ENCODE measurements at places on chromosomes 16 and 17. TPM values are rescaled to one million over a fixed set of nuclear protein-coding genes. Genes with fewer than 3 reads are reported as not detected.

DNA sequence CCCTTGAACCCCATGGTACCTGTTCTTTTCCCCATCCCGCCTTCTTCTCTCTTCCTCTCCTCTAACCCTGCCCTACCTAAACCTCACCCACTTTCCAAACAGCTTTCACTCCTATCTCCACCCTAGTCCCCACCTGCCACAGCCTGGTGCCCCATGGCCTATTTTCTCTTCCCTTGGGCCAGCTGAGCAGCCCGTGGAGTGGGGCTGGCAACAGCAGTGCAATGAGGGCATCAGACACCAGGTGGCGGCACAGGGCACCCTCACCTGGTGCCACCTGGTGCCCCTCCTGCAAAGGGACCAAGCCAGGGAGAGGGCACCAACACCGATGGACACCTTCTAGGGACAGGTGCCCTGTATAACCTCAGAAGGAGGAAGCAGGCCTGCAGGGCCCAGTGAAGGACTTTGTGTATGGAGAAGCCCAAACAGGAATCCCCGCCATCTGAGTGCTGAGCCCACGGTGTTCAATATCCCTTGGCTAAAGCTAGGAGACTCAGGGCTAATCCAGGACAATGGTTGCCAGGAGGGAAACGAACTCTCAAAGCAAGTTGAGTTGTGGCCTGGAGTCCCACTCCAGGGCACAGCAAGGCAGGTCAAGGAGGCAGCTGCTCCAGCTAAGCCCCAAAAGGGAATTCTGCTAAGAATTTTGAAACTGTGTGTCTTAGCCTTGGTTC lies 4.0 kb upstream of the ABCC3 start:
- DNase-seq: peak; percentile 59

The TBC1D3C gene
- total RNA-seq: 0.22 TPM

The FAM234A gene
- total RNA-seq: 36.4 TPM

- no peak for DNase-seq
Observed at GRCh38 chr17:70049801-70050591, 25.0 kb upstream of the KCNJ16 start.

GRCh38 chr17:39485555-39485954 lies 24.3 kb downstream of the CDK12 start:
- peak; percentile 15 for DNase-seq

- no peak for DNase-seq
Observed at GRCh38 chr17:65433157-65433556, 128.3 kb downstream of the AXIN2 start.

DNA sequence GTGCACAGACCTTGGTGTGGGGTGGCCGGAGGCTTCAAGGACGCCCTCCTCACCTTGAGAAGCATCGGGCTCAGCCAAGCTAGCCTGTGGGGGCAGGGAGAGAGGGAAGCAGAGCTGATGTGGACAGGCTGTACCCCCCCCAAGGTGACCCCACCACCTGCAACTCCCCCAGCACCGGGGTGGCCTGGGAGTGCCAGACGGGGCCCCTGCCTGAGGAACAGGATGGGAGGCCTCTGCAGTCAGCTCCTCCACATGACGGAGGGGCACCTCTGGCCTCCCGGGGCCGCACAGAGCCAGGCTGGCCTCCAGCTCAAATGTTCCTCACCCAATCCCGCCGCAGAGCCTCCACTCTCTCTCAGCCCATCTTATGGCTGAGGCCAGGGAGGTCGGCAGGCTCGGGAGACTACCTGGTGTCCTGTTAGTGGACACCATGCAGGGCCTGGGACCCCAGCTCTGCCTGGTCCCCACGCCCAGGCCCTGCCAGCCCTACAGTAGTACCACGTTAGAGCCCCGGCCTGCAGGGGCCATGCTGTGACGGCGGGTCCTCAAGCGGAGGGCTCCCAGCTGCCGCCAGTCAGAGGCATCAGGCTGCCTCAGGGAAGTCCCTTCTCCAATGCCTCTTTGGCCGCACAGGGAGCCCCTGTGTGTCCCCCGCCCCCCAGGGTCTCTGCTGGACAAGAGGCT lies 19.4 kb upstream of the SLC38A10 start:
- DNase-seq: no peak

DNA sequence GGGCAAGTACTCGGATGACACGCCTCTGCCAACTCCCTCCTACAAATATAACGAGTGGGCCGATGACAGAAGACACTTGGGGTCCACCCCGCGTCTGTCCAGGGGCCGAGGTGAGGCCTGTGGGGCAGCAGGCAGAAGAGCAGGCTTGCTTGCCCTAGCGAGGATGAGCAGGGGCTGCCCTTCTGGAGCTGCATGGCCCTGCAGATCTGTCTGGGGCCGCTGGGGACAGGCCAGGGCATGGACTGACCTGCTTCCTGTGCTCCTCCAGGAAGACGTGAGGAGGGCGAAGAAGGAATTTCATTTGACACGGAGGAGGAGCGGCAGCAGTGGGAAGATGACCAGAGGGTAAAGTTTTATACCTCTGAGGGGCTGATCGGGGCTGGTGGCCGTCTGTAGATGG lies 5.3 kb downstream of the DHX38 start:
- no peak for DNase-seq

DNA sequence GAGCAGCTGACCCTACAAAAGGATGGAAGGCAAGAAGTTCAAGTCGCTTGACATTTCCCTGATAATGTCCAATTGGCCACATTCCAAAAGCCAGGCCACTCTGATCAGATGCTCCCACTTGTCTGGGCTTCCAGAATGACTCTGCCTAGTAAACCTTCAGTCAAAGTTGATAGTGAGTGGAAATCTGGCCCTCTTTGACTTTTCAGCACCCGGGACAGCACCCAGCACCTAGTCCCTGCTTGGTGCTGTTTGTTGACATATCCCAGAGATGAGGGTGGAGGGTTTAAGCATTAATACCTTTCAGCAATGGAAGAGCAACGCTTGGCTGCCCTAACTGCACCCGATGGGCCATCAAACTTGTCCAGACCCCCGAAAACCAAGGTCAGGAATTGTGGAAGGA lies 131.3 kb downstream of the AIPL1 start:
- DNase-seq: no peak

The ZMYND15 gene
- 2.8 TPM for total RNA-seq

- DNase-seq: no peak
Observed at GRCh38 chr16:24540602-24541210, 1.3 kb downstream of the RBBP6 start.

GRCh38 chr17:5299383-5299782 lies 17.3 kb downstream of the RABEP1 start:
- DNase-seq: no peak

DNA sequence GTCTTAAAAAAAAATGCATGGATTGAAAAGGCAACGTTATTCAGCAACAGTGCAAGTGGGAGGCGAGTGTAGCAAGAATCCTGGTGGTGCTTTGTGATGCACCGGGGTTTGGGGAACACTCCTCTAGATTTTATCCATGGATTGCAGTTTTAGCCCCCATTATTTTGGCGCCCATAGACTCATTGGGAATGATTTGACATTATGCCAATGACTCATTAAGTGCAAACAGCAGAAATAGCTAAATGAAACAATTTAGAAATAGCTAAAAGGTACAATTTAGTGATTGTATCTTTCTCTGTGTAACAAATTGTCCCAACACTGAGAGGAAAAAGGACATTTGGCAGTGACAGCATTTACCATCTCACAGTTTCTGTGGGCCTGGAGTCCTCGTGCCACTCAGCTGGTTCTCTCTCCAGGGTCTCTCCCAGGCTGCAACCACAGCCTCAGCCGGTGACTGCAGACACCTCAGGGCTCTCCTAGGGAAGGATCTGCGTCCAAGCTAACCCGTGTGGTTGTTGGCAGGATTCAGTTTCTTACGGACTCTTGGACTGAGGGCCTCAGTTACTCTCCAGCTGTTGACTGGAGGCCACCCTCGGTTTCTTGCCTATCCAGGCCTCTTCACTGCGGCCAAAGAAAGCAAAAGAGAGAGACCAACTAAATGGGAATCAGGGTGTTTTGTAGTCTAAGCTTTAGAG lies 398.7 kb downstream of the SNX29 start:
- DNase-seq: no peak

GRCh38 chr17:57747221-57748017 lies 2.3 kb upstream of the CCDC182 start:
- DNase-seq: peak; percentile 76

- no peak for DNase-seq
Observed at GRCh38 chr16:13995194-13995593, 75.2 kb downstream of the ERCC4 start.

The ATP2C2 gene
- 20.3 TPM for total RNA-seq

The TNFSF13 gene
- 0.71 TPM for total RNA-seq

- no peak for DNase-seq
Observed at GRCh38 chr16:4618645-4619418, 4.1 kb upstream of the UBALD1 start.

The KRTAP2-1 gene
- total RNA-seq: not detected

The P2RX1 gene
- not detected for total RNA-seq

- no peak for DNase-seq
Observed at GRCh38 chr17:31385428-31386285, 5.8 kb upstream of the RAB11FIP4 start.

- DNase-seq: no peak
Observed at GRCh38 chr17:82204831-82205719, 7.6 kb downstream of the CCDC57 start.

The KRTAP9-2 gene
- total RNA-seq: not detected

GRCh38 chr16:89599451-89599858 lies 14.0 kb upstream of the DPEP1 start:
- DNase-seq: peak; percentile 63

DNA sequence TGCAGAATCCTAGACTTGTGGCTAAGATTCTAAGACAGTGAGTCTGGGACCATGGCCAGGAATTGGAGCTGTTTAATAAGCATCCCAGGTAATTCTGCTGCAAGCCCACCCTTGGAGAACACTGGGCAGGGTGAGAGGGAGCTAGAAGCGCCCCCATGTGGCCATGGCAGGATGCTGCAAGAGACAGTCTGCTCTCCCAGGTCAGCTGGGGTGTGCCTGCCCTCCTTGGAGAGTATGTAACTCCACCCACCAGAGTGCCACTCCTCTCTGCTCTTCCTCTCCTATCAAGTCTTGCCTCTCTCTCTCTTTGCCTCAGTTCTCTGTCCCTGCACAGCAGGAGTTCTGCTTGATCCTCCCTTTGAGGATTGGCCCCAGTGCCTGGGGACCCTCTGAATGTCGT lies 14.9 kb downstream of the RCVRN start:
- DNase-seq: peak; percentile 43

- no peak for DNase-seq
Observed at GRCh38 chr17:70235252-70235651, 65.9 kb downstream of the KCNJ2 start.

DNA sequence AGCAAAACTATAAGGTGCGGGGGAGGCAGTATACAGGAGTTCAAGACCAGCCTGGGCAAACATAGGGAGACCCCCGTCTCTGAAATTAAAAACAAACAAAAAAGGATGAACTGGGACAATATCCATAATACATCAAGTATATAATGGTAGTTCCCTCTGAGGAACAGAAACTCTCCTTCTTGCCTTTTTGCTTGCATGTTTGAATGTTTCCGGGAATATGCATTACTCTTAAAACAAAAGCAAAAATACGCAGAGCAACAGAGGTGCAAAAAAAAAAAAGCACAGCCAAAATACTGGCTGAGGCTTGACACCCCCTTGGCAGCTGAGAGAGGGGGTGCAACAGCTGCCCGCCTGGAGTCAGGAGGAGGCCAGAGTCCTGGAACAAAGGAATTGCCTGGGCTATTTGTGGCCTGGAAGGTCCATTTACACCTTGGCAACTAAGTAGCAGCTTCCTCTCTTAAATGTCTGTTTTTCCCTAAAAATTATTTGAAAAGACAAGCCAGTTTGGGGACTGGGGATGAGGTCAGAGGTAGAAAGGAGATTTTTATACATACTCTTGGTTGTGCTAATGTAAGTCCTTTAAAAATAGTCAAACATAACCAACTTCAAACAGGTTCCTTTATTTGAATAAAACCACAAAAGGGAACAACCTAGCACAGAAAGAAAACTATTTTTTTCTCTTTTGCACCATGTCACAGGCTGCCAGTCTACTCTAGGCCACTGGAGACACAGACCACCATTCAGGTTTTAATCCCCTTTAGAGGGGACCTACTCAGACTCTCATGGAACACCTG lies 19.5 kb downstream of the USP7 start:
- DNase-seq: no peak

GRCh38 chr17:45844695-45845375 lies at the start of gene SPPL2C:
SPPL2C (plus strand) TSS chr17:45844881; CDS start chr17:45844907, 26 bp downstream.
- no peak for DNase-seq

The KRT31 gene
- not detected for total RNA-seq

- no peak for DNase-seq
Observed at GRCh38 chr16:12317121-12317810, 340.7 kb downstream of the SNX29 start.

- DNase-seq: no peak
Observed at GRCh38 chr17:39487946-39488345, 26.7 kb downstream of the CDK12 start.

DNA sequence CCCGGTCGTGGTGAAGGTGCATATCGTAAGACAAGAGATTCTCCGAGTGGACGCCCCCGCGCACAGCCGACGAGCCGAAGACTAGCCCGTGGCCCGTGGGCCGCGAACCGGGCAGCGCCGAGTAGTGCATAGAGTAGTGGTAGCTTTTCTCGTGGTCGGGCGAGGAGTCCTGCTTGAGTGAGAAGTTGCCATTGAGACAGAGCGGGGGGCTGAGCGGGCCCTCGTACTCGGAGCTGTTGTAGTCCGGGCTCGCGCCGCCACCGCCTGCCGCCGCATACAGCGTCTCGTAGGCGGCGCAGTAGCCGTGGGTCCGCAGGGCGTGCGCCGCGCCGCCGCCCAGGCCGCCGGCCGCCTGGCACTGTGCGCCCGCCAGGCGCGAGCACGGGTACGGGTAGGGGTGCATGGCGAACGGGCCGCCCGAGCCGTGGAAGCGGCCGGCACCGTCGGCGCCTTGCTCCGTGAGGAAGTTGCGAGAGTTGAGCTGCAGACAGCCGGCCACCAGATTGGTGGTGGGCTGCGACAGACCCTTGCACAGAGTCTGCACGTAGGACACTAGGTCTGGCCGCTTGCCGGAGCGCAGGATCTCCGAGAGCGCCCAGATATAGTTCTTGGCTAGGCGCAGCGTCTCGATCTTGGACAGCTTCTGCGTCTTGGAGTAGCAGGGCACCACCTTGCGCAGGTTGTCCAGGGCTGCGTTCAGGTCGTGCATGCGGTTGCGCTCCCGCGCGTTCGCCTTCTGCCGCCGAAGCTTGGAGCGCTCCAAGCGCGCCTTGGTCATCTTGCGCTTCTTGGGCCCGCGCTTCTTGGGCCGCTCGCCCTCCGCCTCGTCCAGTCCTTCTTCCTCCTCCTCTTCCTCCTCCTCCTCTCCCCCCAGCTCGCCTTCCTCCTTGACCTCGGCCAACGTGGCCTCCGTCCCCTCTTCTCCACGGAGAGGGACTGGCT lies 2.0 kb downstream of the NEUROD2 start:
- no peak for DNase-seq

Measured in HCT116 (cell line).